ENCODE measurements at places on chromosomes 6 and 20.

DNA sequence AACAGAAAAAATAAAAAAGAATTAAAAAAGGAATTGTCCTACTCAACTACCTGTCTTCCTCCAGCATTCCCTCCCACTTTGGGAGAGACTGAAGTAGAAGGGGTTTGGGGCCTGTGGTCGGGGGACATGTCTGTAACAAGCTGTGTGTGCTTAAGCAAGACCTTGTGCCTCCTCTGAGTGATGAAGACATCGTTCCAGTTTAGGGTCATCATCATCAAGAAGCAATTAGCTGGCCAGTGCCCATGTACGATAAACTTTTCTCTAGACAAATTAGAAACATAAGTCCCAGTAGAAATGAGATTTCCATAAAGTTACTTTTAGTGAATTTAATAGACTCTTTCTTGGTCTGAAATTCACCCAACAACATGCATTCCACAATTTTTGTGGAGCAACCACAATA is 272.9 kb downstream of the ZNF217 start:
- no peak for DNase-seq

GRCh38 chr6:143674483-143675381 is 3.0 kb upstream of the PHACTR2 start:
- no peak for DNase-seq

GRCh38 chr6:165227644-165228329 is 81.6 kb downstream of the C6orf118 start:
- DNase-seq: no peak

DNA sequence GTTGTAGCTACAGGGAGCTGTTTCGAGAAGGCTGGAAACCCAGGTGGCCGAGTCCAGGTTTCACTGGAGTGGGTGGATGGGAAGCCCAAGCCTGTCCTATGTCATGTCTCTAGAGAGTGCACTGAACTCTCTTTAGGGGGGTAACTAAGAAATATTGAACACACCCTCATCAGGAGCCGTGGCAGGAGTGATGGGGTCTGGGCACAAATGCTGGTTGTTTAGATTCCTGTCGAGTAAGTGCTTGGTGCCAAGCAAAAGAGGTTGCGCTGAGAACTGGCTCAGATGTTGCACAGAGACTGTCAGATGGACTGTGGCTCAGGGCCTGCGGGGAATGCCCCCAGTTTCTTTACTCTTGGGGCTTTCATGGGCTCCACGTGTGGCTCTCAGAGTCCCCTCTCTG is 7.3 kb upstream of the FAM209A start:
- no peak for DNase-seq

DNA sequence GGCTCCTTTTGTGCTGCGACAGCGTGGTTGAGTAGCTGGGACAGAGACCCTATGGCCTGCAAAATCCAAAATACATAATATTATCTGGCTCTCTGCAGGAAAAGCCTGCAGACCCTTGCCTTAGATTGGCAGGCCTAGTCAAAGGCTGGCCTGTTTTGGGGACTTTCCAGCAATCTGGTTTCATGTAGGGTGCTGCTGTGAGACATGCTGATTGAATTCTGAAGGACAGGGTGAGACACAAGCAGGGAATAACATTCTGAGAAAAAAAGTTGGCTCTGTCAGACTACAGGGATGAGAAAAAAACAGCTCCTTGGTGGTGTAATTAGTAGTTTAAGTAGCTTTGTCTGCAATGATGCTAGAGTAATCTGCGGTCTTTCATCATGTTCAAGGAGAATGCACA is 402.7 kb upstream of the AGPAT4 start:
- DNase-seq: no peak

- DNase-seq: no peak
Measured at GRCh38 chr20:10282979-10283456, 64.4 kb downstream of the SNAP25 start.

GRCh38 chr6:126959765-126960164 is 158.7 kb upstream of the RSPO3 start:
- no peak for DNase-seq

DNA sequence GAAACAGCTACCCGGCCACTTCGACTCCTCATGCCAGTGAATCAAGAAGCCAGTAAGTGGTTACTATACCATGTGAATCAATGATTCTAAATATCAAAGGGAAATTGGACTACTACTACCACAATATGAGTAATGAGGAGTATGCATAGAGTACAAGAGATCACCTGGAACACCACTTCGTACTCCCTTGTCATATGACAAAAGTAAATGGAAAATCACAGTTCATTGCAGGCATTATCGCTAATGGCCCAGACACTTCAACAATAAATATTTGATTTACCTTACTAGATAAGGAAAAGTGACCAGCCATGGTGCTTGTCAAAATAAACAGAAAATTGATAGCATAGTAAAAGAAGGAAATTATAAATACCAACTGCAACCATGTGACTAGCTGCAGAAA is 73.1 kb downstream of the BMP5 start:
- no peak for DNase-seq

DNA sequence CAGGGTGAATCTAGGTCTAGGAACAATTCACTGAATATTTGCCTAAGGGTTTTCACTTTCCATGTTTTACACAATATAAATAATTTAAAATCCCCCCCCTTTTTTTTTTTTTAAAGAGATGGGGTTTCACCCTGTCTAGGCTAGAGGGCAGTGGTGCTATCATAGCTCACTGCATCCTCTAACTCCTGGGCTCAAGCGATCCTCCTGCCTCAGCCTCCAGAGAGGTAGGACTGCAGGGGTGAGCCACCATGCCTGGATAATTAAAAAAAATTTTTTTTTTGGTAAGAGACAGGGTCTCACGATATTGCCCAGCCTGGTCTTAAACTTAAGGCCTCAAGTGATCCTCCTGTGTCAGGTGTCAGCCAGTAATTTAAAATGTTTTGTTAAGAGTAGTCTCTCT is 17.8 kb downstream of the QKI start:
- no peak for DNase-seq

DNA sequence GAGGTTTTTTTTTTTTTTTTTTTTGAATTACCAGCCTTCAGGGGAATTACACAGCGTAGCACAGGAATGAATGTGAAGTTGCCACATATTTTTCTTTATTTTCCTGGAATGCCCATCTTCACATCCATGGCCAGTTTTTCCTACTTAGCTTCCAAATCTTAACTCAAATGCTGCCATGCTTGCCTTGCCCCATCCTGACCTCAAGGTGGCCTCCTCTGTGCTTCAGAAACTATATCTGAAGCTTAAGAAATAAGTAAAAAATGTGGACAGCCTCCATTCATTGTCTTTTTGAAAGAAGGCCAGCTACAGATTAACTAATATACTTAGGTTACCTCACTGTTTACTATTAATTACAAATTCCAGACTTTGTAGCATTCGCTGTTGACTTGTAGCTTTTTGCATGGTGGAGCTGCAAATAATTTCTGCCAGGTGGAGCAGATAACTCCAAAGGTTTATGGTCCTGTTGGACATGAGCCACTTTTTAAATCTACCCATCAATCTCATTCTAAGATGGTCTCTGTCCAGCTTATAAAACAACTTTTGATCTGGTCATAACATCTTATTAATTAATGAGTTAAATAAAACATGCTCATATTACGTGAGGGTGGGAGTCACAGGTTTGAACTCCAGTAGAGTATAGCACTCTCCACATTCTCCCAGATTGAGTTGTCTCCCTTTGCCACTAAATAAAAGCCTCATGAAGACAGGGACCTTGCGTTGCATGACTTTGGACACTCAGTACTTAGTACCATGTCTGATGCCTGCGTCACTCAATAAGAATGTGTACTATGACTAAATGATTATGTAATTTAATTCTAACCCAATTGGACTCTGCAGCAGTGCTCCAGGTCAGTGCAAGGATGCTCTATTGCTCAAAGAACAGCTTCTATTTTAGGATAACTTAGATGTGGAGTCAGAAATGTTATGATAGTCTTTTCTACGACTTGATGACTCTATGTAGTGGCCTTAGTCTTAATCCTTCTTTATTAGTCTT is 678.6 kb upstream of the CITED2 start:
- DNase-seq: no peak

GRCh38 chr20:21739161-21739560 is 33.7 kb downstream of the PAX1 start:
- DNase-seq: no peak

DNA sequence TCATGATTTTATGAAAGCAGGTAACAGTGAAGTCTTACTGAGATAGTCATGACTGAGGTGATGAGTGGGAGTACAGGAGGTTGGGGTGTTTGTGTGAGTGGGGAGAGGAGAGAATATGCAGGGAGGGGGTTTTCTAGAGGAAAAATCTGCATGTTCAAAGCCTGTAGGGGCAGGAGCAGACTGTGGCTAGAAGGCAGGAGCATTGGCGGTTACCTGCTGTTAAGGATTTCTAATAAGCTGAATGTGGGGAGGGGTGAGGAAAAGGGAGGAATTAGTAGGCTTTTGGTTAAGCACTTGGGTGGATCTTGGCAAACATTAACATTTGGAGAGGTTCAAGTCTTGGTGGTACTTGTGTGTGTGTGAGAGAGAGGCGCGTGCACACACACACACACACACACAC is 70.8 kb downstream of the EYA4 start:
- DNase-seq: no peak

GRCh38 chr6:169251822-169252504 is 1.7 kb downstream of the THBS2 start:
- no peak for DNase-seq

DNA sequence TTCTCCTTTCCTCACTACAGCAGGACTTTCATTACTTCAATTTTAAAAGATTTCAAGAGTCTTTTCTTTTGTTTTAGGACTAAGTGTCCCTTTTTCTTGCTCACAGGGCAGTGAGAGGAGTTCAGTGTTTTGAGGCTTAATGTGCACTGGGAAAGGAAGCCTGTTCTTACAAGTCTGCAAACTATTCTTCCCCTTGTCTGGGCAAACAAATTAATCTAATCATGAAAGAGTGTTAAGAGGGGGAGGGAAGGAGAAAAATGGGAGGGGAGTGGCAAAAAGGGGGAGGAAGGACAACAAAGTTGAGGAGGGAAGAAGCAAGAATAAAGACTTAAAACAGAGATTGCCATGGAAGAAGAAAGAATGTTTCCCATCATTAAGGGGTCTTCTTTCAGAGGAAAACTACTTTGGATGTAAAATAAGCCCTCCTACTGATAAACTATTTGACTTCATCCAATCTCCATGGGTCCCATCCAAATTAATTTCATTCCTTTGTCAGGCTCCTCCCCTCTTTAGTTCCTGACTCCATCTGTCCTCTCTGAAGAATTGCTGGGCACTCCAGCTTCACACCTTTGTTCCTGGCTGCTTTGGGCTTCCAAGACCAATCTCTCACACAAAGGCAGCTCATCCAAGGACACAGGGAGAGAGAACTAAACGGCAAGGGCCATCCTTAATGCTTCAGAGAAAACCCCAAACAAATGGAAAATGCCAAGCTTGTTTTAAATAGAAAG is 244.5 kb downstream of the TPBG start:
- no peak for DNase-seq

- no peak for DNase-seq
Measured at GRCh38 chr6:15822835-15823234, 160.0 kb upstream of the DTNBP1 start.

GRCh38 chr6:64411226-64411625 is 775.6 kb downstream of the PHF3 start:
- no peak for DNase-seq
